ENCODE measurements at places on chromosomes 2 and 18. TPM values are rescaled to one million over a fixed set of nuclear protein-coding genes. Genes with fewer than 3 reads are reported as not detected.

- no peak for DNase-seq
Observed at GRCh38 chr18:48098007-48098406, 167.5 kb upstream of the SMAD2 start.

GRCh38 chr2:176133389-176133788 is 3.9 kb downstream of the HOXD8 start:
- DNase-seq = no peak

ADNP2 gene
- 18.9 TPM for total RNA-seq

DNA sequence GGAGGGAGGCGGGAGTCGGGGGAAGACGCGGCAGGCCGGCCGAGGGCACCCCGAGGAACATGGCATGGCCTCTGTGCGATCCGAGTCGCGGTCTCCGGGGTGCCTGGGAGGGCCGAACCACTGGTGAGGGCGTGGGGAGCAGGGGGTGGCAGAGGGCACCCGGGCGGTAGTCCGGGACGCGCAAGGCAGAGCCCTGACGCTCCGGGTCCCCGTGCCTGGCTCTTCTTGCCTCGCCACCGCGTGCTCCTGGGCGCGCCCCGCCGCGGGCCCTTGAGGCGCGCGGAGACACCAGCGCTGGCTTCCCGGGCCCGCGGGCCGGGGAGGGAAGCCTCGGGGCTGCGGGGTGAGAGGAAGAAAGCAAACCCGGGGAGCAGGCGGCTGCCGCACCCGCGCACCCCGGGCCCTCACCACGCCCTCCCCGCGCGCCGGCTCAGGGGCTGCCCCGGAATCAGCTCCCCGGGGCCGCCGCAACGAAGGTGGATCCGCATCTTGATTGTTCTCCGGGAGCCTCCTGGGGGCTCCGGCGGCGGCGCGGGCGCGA is 4.3 kb downstream of the SOX11 start:
- peak; percentile 39 for DNase-seq

- no peak for DNase-seq
Observed at GRCh38 chr2:58594762-58595161, 353.6 kb upstream of the FANCL start.

- peak; percentile 14 for DNase-seq
Observed at GRCh38 chr2:68835621-68836020, 35.6 kb downstream of the BMP10 start.

FSHR gene
- total RNA-seq = not detected

DNA sequence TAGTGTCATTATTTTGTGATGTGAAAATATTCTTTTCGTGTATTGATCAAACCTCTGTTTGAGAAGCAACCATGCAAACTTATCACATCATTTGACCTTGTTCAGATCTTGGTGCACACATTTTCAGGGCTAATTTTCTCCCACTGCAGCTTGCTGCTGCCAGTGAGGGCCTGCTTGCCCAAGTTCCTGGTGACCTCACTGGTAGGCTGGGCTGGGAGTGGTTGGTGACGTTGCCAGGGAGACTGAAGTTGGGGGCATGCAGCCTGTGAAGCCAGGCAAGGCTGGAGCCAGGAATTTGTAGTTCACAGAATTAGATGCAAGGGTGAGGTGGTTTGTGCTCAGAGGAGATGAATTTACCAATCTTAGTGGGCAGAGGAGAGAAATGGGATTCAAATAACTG is 38.5 kb downstream of the PARD3B start:
- no peak for DNase-seq

- no peak for DNase-seq
Observed at GRCh38 chr2:119478978-119479295, 45.3 kb downstream of the SCTR start.

- DNase-seq = no peak
Observed at GRCh38 chr2:127175041-127175721, 44.9 kb downstream of the CYP27C1 start.

DNA sequence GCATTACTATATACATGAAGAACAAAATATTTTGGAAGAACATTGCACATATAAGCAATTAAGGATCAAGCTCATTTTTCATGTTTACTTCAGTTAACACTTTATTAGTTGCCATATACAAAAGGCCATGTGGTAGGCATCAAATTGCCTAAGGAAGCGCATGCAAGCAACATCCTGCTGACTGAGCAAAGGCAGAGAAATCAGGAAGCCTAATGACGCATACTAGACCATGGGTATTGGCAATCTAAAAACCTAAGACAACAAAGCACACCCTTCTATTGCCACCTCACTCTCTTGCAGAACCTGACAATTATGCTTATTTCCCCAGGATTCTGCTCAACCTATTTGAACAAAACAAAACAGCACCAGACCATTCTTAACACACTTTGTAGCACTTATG is 171.9 kb downstream of the STK39 start:
- DNase-seq = no peak

ARL6IP6 gene
- 16.6 TPM for total RNA-seq

GRCh38 chr2:206728277-206729199 is 10.3 kb upstream of the DYTN start:
- DNase-seq = no peak
